Skin of body (tissue), 3 donors: ENCODE measurements at places on chromosomes 1 and 21.

DNA sequence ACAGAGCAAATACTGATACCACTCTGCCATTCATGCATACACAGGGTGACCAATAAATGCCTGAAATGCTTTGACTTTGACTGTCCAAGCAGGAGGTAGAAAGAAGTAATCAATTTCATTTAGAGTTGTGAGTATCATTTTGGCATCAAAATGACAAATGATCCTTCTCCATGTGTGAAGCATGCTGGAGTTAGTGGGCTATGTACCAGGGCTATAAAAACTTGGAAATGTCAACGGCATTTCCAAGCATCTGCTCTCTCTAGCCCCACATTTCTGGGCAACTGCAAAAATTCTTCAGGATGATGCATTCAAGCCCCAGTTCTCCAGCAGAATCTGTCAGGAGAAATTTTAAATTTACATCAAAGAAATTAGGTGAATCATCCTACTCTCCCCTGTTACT, 208.4 kb upstream of the PTBP2 start:
- peak; percentile 48 for DNase-seq

DNA sequence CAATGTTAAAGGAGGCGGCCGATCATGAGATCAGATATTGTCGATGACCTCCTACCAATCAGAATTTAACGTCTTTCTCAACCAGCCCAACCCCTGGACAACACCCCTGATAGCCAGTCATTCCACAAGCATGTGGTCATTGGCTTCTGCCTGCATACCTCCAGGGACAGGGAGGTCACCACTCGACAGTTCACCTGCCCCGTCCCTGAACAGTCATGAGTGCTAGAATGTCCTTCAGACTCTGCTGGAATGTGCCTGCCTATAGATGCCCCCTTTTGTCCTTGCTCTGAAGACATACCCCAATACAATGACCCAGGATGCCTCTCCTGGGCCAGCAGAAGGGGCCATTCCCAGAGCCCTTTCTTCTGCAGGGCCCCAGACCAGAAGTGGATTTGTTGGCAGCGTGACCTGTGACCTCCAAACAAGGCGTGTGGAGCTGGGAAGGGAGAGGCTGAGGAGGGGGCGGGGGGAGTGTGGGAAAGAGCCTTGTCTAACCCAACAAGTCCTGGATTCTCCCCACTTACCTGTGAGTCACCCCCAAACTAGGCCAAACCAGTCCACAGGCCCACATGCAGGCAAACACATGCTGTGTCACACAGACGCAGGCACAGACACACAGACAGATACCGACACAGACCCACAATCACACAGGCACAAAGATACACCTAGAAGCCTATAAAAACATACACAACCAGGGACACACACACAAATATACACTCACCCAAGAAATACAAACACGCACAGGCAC, 2.2 kb downstream of the CRYBG2 start:
- DNase-seq, result no peak

GRCh38 chr1:64116537-64116936, 86.9 kb upstream of the UBE2U start:
- DNase-seq, result no peak

DNA sequence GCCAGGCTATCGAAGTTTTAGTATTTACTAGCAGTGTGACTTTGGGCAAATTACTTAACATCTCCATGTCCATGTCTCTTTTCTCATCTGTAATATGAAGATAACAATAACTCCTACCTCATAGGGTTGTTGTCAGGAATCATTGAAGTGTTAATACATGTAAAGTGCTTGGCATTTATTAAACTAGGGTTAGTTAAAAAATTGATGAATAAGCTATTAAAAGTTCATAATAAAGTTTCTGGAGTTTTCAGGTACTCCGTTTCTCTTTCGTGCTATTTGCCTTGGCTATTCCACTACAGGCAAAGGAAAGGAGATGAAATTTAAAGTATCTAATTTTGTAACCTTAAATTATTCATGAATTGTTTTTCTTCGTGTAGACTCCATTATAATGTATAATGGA, 16.7 kb downstream of the LRRC8D start:
- DNase-seq, result no peak

DNA sequence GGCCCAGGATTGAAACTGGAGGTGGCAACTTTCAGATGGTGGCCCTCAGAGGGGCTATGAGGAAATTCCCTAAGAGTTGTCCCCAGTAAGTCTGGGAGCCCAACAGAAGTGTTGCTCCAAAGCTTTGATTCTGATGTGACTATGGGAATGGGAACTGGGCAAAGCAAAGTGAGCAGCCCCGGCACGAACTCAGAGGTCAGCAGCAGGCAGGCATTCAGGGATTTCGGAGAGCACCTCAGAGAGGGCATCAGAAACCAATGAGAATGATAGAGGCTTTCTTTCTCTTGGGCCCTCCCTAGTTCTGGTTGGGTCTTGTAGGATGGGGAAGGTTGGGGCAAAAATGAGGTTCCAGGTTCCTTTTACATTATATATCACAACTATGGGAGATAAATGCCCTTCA, 121.2 kb upstream of the HMGB4 start:
- DNase-seq, result no peak

GRCh38 chr1:78919150-78919549, 87.4 kb downstream of the ADGRL4 start:
- DNase-seq, result no peak

- no peak for DNase-seq
These were observed 1.4 kb downstream of the HMGN1 start for GRCh38 chr21:39347537-39347936.

DNA sequence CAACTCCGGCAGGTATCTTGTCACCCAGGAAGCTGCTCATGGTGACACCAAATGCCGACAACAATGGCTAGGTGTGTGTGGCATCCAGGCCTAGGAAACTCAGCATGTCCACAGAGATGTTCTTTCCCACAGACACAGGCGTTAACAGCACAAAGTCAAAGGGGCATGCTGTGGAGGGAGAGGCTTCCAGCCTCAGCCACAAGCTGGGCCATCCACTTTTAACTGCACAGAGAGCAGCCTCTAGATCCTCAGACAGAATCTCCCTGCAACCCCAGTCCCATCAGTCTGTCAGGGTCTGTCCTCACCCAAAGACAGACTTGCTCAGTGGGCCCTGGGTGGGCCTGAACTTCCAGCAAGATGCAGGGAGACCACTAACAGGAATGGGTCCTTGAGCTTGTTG, 58.5 kb upstream of the BCAR3 start:
- no peak for DNase-seq

DNA sequence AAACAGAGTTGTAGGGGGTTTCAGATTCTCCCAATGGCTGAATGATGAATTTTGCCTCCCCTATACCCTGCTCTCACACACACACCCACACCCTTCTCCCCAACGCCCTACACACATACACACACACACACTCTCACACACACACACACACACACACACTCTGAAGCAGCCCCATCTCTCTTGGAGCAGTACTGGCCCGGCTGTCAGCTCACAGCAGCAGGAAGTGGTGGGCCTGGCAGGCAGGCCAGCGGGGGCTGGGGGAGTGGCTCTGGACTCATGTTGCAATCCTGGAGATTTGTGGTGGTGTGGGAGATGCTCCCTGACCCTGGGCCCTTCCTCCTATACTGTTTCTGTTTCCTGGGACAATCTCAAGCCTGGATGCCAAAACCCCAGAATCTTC, 2.2 kb downstream of the IKBKE start:
- no peak for DNase-seq

DNA sequence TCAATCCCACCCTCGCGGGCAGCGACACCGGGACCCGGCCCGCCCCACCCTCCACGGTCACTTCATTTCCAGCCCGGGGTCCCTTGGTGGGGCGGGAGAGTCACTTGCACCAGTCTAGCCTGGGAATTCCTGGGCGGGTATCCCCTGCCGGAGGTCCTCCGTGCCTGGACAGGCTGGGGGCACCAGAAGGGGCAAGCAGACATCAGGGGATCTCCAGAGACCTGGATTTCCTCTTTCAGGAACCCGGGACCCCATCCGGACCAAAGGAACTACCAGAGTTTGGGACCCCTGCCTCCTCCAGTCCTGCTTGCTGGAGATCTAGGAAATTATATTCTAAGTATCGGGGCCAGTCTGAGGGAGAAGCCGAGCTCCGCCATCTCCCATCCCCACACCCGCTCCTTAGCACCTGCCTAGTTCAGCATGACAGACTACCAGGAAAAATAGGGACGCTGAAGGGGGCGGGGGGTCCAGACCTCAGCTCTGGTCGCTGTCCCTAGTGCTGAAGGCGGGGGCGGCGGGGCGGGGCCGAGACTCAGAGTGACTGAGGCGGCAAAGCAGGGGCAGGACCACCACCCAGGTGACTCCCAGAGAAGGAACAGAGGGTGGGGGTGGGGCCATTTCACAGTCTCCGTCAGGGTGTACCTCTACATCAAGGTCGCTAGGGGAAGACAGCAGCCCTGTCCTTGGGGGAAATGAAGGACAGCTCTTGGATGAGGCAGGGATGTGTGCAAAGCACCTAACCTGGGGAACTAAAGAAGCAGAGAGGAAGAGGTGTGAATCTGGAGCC, 832 bp downstream of the HCN3 start:
- no peak for DNase-seq

GRCh38 chr21:45017039-45017960, 57.1 kb upstream of the ADARB1 start:
- DNase-seq, result no peak

DNA sequence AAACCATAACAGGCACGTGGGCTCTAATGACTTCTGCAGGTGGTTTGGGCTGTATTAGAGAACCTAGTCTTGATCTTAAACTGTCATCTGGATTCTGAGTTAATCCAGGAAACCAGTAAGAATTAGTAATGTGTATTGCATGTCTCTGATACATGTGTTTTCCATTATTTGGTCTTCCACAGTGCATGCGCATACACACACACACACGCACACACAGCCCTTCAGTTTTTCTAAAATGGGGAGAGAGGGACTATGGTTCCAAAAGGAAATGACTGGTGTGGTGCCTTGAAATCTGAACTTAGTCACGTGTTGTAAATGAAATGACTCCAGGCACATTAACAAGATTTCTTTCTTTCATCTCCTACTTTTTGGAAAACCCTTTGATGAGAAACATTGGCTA, 67.6 kb downstream of the OLFML2B start:
- peak; percentile 97 for DNase-seq

GRCh38 chr1:241802863-241803262, 45.1 kb upstream of the EXO1 start:
- no peak for DNase-seq

- DNase-seq, result no peak
These were observed 257.6 kb downstream of the TTLL7 start for GRCh38 chr1:83741348-83741747.

GRCh38 chr1:26190373-26190987, at the start of gene CATSPER4:
Gene CATSPER4, plus strand, starts transcription at chr1:26190602. Its CDS starts 26 bp downstream, at chr1:26190628.
- DNase-seq, result no peak

DNA sequence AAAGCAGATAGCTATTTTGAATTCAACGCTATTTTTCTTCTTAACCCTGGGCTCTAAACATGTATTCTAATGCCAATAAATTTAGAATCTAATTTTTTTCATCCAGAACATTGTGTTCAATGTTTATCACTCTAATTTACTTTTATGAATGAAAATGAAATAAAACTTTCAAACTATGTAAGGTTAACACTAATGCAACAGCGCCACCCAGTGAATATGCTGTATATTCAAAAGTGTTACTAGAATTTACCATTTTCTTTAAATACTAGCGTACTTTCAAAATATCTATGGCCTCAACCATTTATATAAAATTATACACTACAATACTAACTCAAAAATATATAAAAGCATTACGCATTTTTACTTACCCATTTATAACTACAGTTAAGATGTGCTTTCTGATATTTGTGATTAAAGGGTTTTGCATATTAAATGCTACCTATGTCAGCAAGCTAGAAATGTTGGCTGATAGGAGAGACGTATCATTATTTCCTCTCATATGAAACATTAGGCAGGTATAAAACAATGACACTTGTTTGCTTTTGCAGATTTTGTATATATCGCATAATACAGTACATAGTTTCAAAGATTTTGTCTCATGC, 5.9 kb upstream of the NUF2 start:
- DNase-seq, result peak; percentile 28

DNA sequence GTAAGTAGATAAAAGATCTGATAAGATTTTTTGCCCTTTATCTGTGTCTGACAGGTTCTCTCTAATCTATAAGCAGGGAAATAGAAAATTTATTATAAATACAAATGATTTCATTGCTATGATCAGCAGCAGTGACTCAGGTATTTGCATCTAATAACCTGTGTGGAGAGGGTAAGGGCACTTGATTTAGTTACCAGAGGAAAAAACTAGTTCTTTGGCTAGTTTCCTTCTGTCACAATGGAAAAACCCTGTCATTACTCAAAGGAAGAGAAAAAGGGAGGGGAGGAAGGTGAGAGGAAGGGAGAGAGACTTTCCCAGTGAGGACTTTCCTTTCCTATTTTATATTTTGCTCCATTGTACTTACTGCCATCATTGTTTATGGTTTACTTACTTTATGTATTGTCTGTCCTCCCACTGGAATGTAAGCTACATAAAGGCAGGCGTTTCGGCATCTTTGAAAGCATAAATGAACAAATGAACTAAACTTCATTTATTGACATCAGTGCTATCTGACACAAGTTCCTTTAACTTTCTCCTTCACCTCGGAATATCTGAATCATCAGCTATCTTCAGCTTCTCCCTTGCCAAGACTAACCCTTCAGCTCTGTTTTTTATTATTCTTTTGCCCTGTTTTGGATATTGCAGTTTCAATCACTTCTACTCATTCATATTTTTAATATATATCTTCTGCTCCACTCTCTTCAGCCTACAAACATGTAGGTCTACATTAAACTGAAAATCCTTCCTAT, 34.9 kb downstream of the WDR3 start:
- DNase-seq, result no peak

GRCh38 chr1:7105269-7105668, 320.0 kb downstream of the CAMTA1 start:
- no peak for DNase-seq

DNA sequence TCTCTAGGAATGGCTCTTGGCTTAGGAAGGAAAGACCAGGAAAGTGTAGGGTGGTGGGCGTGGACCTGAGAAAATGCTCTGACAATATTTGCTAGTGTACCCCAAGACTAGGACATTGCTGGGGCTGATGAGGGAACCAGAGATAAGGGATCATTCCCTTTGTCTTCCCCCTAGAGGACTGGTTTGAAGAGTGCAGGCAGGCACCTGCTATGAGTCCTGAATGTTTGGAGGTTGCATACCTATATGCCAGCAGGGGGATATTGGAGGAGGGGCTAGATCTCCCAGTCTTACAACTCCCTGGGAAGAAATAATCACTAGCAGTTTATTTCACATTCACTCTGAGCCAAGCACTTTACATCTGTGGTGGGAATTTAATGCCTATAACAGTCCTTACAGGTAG, 6.0 kb upstream of the BCL10 start:
- DNase-seq, result no peak

DNA sequence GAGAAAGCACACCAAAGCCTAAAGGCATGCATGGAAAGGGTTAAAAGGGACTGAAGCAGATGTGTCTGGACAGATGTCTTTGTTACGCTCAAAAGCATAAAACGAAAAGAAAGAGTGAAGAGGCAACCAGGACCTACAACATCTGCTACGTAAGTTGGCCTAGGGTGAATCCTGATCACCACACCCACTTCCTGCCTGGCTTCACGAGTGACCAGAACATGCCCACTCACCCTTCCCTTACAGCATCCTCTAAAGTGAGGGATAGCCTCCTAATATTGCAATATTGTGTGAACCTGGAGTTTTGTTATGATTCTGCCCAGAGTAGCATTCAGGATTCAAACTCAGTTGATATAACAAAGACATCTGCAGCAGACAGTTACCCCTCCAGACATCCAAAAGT, 10.6 kb upstream of the OLIG2 start:
- no peak for DNase-seq
